CD4-positive, alpha-beta T cell treated with Interleukin-12 subunit alpha and Interleukin-12 subunit beta, for 1 hour (primary cell): ENCODE measurements at places on chromosomes 5 and 9.

GRCh38 chr9:127336086-127336485 is 60.9 kb upstream of the SLC2A8 start:
- no peak for DNase-seq

- DNase-seq: peak; percentile 16
These were observed 131.6 kb upstream of the NIPBL start for GRCh38 chr5:36744773-36745589.

GRCh38 chr9:11088821-11089374 is 476.1 kb upstream of the PTPRD start:
- DNase-seq: no peak

GRCh38 chr5:163658702-163659567 is 153.5 kb downstream of the MAT2B start:
- DNase-seq: no peak

- no peak for DNase-seq
These were observed 276.3 kb downstream of the SAXO1 start for GRCh38 chr9:18756712-18757125.

DNA sequence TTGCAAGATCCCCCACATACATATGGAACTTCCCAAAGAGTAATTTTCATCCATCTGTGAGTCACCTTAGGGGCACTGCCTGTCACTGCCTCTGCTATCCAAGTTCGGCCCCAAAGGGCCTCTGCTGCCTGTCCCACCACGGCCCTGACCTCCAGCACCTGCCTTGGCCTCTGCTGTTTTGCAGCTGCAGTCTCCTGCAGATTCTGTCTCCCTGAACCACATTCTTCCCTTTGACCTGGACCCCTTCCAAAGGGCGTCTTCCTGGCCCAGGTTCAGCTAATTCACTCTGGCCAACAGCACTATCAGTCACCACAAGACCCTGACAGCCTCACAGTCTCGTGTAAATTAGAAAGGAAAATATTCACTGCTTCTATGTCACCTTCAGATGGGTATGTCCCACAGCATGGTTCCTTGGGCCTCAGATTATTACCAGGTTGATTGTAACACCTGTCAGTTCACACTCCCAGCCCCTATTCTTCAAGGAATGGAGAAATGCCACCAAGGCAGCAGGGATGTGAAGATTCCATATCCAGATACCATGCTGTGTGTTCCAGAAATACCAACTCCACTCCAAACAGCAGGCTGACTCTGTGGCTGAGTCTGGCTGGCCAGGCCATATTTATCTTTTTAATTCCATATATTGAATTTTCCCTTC is 479.3 kb downstream of the ARHGEF28 start:
- no peak for DNase-seq
